ENCODE measurements at places on chromosomes 7 and 10.
A peak's percentile ranks its signal among the peaks of the same experiment; 100 is the strongest.

GRCh38 chr10:9243941-9244411 is 1189.5 kb downstream of the GATA3 start:
- no peak for DNase-seq

DNA sequence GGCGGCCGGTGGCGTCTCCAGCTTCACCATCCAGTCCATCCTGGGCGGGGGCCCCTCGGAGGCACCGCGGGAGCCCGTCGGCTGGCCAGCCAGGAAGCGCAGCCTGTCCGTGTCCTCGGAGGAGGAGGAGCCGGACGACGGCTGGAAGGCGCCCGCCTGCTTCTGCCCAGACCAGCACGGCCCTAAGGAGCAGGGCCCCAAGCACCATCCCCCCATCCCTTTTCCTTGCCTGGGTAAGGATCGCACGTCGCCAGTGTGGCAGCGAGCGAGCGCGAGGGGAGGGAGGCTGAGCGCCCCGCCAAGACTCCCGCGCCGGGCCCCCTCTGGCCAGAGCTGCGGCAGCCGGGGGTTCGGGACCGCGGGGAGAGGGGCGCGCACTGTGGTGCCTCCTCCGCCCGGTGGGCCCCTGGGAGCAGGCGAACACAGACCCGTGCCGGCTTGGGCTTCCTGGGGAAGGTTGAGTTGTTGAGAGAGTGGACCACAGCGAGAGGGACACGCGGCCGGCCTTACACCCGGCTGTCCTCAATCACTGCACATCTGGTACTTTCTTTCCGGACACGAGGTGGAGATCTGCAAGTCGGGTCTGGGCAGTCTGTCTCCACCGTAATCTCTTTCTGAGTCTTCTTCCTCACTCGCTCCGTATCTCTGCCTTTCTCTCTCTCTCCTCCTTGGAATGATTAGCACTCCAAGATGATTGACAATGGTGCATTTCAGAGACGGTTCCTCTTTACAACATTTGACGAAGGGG is 652 bp downstream of the HMX2 start:
- no peak for DNase-seq

- DNase-seq = no peak
Measured at GRCh38 chr7:45685619-45686240, 111.6 kb downstream of the ADCY1 start.

DNA sequence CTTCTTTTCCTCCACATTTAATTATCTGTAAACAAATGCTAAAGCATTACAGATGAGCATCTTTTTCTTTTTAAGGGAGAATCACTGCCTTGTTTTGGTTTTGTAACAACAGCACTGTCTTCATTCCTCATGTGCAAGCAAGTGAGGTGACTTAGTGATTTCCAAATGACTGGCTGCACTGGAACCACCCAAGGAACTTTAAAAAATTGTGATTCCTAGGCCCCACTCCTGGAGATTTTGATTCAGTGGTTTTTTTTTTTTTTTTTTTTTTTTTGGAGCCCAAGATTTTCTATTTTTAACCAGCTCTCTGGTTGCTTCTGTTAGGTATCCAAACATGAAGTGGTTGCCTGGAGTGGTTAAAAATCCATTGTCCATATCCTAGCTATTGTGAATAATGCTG is 176.2 kb downstream of the LRMDA start:
- no peak for DNase-seq

GRCh38 chr7:7104314-7104698 is 78.0 kb upstream of the C1GALT1 start:
- DNase-seq = no peak

DNA sequence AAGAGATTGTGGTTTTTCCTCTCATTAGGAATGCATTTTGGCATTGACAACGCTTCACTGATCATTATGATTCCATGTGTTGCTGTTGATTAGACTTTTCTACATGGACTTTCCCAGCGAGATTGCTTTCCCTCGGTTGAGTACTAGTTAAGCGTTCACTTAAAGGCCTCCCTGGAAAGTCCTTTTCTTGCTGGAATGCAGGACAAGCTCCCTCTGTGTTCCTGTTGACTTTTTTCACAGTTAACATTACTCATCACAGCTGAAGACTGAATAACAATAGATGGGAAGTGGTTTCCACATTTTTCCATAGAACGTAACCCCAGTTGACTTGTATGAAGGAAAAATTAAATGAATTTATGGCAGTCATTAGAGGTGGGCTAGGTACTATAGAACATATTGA is 2.6 kb upstream of the CAV1 start:
- DNase-seq = no peak

GRCh38 chr7:145143685-145144084 is 307.8 kb upstream of the TPK1 start:
- no peak for DNase-seq

- DNase-seq = no peak
Measured at GRCh38 chr7:16171928-16172327, 249.4 kb downstream of the CRPPA start.

- DNase-seq = no peak
Measured at GRCh38 chr7:25303281-25304181, 75.2 kb upstream of the NPVF start.

GRCh38 chr7:115763347-115763746 is 267.2 kb downstream of the TFEC start:
- DNase-seq = no peak

DNA sequence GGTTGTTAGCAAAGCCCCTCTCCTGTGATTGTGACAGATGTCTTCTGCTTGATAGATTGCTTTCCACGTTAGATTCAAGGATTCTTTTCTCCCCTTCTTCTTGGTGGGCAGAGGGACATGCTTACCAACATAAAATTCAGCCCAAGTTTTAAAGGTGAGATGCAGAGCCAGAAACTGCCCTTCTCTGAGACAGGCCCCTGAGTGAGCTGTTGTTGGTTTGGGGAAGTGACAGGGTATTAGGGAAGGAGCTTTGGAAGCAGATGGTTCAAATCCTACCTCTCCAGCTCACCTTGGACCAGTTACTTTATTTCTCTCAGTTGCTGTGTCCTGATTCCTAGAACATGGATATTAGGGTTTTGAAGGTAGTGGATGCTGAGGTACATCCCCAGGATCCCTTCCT is 53.0 kb downstream of the SORCS3 start:
- DNase-seq = no peak

- no peak for DNase-seq
Measured at GRCh38 chr7:120402801-120403200, 129.8 kb downstream of the KCND2 start.

- no peak for DNase-seq
Measured at GRCh38 chr10:18155321-18155720, 15.1 kb downstream of the CACNB2 start.

- DNase-seq = no peak
Measured at GRCh38 chr7:74023092-74023536, 4.9 kb upstream of the ELN start.

GRCh38 chr10:74704629-74705357 is 121.6 kb upstream of the KAT6B start:
- no peak for DNase-seq

GRCh38 chr10:71921324-71922027 is 42.7 kb upstream of the CHST3 start:
- DNase-seq = no peak

GRCh38 chr10:90856261-90856660 is 1.6 kb downstream of the HTR7 start:
- DNase-seq = no peak

DNA sequence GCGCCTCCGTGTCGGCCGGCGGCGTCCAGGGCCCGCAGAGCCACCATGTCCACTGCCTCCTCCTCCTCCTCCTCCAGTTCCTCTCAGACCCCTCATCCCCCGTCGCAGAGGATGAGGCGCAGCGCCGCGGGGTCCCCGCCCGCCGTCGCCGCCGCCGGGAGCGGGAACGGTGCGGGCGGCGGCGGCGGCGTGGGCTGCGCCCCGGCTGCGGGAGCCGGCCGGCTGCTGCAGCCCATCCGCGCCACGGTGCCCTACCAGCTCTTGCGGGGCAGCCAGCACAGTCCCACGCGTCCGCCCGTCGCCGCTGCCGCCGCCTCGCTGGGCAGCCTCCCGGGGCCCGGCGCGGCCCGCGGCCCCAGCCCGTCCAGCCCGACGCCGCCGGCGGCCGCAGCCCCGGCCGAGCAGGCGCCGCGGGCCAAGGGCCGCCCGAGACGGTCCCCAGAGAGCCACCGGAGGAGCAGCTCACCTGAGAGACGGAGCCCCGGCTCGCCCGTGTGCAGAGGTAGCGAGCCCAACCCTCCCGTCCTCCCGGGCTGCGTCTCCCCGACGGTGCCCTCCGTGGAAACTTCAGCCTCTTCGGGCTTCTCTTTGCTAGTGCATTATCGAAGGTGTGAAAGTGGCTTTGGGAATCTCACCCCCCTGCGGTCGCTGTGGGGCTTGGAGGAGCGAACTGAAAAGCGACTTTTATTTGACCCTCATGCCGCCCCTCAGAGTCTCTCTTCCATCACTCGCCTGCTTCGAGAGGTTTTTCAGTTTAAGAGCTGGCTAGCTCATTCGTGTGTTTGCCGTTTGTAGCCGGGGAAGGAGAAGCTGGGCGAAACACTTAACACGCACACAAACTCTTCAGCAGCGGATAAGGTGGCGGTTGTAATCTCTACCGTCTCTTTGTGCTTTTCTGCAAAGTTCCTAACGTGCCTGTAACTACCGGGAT is 975 bp downstream of the GLCCI1 start:
- peak; percentile 56 for DNase-seq

DNA sequence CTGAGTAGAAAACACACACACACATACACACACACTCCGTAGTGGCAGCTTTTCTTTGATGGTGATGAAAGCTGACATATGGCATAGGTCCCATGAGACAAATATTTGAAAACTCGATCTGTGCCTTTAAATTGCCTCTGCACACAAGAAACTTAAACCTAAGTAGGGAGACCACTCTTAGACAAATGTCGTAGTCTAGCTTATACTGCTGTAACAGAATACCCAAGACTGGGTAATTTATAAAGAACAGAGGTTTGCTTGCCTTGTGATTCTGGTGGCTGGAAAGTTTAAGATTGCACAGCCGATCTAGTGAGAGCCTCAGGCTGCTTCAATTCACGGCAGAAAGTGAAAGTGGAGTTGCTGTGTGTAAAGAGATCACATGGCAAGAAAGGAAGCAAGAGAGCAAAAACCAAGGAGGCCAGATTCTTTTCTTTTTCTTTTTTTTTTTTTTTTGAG is 489.4 kb upstream of the SORCS1 start:
- DNase-seq = no peak

GRCh38 chr7:20236790-20237189 is 19.6 kb upstream of the MACC1 start:
- no peak for DNase-seq

Measured in activated naive CD4-positive, alpha-beta T cell treated with anti-CD3 and anti-CD28 coated beads for 36 hours (primary cell).